ENCODE measurements at places on chromosomes 16 and 17.

- DNase-seq = no peak
These were observed 333.1 kb downstream of the FOXL1 start for GRCh38 chr16:86911437-86911958.

- DNase-seq = no peak
These were observed 54.9 kb downstream of the ABCC1 start for GRCh38 chr16:16004314-16004749.

- no peak for DNase-seq
These were observed 1.7 kb downstream of the JPH3 start for GRCh38 chr16:87603684-87604633.

DNA sequence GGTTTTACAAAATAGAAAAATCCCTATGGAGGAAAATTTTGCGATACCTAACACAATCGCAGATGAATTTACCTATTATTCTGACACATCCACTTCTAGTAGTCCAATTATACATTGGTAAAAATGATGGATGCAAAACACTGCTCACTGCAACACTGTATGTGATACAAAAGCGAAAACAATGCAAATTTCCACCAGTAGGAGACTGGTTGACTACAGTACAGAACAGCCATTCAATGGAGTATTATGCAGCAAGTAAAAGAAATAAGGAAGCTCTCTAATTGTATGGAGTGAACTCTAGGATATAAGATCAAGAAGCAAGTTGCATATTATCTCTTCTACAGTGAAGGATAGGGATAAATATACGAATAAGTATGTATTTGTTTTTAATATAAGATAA lies 48.5 kb downstream of the SETD6 start:
- DNase-seq = no peak

DNA sequence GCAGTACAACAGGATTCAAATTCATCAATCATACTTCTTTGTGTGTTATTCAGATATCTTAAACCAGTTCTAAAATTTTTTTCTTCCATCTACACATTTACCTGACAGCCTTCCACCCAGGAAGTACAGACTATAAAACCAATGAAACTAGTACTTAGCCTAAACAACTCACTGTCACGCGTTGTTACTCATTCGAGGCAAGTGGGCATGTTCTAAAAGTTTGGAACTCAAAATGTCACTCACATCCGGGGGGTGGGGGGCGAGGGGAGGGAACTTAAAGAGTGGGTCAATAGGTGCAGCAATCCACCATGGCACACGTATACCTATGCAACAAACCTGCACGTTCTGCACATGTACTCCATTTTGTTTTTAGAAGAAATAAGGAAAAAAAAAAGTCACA lies 90.4 kb upstream of the PLEKHM1 start:
- no peak for DNase-seq

DNA sequence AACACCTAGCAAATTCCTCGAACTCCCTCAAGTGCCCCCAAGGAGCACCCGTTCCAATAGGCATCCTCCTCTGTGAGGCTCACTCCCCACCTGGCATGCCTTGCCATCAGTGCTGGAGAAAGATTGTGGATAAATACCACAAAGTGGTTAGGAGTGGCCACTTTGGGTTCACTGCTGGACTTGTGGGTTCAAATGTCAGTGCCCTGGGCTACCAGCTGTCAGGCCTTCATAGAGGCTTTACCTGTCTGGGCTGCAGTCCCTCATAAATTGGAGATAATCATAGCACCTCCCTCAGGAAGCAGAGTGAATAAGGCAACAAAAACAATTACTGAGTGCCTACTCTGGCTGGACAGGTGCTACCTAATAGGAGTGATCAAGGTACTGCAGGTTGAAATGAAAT lies 1.5 kb upstream of the SYT17 start:
- DNase-seq = no peak

DNA sequence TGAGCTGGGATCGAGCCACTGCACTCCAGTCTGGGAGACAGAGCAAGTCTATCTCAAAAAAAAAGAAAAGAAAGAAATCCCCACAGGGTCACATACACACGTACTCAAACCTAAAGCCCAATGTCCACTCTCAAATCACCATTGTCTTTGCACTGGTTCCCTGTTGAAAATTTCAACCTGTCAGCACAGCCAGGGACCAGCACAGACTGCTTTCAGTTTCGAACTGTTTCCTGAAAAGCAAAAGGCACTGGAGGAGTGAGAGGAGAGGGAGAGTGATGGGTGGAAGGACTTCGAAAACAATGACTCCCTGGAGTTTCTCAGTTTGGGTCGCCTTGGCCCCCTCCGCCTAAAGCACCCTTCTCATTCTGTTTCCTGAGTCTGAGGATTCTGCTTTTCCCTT lies 9.0 kb upstream of the CD300C start:
- no peak for DNase-seq

DNA sequence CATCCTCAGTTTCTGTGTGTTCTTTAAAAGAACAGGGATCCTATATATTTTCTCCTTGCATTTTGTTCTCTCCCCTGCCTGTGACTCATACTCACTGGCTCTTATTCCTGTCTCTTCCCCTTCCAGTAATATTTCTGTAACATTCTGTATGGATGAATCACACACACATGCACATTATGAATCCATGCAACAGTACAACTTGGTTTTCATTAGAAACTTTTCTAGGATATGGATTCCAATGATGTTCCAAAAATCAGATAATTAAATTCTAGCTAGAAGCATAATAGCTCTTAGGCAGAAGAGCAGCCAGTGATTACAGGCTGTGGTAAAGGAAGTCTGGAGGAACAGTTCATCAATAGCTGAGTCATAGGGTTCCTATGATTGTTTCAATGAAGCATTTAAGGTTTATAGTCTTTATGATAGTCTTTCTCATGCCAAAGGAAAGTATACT lies 119.6 kb upstream of the PMFBP1 start:
- no peak for DNase-seq

- DNase-seq = no peak
These were observed 11.2 kb upstream of the NUDT16L1 start for GRCh38 chr16:4682084-4682591.

GRCh38 chr16:10642964-10643363 lies 51.8 kb downstream of the TEKT5 start:
- DNase-seq = no peak

GRCh38 chr16:28126684-28127620 lies 63.4 kb upstream of the GSG1L start:
- DNase-seq = no peak

DNA sequence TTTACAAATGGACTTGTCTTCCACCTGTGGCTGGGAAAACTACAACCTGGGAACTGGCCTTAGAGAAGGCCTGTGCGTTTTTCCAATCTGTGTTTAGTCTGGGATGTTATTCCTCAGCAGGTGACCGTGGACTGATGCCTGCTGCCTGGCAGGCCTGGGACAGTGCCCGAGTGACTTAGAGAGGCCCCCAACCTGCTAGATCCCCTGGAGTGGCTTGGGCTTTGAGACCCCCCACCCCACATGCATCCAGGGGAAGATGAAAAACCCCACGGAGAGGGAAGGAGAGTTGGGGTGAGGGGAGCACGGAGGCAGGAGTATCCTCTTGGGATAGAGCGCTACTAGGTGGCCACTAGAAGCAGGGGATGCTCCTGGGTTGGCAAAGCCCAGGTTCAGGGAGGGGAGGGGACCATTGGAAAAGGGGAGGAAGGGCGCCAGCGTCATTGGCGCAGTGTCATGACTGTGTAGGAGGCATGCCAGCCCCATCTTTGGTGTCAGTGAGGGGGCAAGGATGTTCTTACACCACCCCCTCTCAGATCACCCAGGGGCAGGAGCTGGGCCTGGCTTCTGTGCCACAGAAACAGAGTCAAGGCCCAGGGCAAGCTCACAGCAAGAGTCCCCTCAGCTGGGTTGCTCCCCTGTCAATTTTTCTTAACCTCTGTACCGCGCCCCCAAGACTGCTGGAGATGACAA lies 54.1 kb downstream of the MEAK7 start:
- DNase-seq = no peak

GRCh38 chr17:50949989-50950877 lies 84.1 kb upstream of the TOB1 start:
- DNase-seq = peak; percentile 54

- no peak for DNase-seq
These were observed 165.1 kb downstream of the CHD9 start for GRCh38 chr16:53219795-53220454.

DNA sequence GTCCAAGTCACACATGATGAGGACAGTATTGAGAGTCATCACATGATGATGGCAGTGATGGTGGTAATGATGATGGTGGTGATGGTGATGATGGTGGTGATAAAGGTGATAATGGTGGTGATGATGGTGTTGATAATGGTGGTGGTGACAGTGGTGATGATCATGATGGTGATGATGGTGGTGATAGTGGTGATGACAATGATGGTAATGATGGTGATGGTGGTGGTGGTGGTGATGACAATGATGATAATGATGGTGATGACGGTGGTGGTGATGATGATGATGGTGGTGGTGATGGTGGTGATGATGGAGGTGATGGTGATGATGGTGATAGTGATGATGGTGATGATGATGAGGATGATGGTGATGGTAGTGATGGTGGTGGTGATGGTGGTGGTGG lies 190.2 kb upstream of the ZNF469 start:
- no peak for DNase-seq

All from stimulated activated CD4-positive, alpha-beta T cell treated with anti-CD3 and anti-CD28 coated beads, Interleukin-1b, Interleukin-23, amount 100 ng/mL, for 48 hours (primary cell).